ENCODE measurements at places on chromosomes 12 and 14.

DNA sequence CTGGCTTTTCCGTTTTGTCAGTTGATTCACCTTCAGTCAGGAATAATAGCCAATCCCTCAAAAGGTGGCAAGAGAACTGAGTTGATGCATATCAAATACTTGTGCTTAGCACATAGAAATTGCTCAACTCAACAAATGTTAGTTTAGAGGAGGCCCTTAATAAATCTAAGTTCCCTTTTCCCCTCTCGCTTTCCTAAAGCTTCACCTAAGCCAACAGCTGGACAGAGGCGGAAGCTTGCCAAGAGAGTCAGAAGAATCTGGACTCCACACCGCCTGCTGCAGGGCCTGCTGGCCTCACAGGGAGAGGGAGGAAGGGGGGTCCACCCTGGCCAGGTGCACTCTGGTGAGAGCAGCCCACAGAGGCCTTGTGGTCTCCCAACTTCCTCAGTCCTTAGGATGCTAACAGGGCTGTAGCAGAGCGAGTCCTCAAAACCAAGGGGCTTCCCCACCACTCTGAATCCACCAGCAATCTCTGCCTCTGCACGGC, 213.1 kb downstream of the CHST11 start:
- H3K4me1 ChIP-seq, result no peaks in the 10 kb centered on the region
- H3K27ac ChIP-seq, result no peak overlapping the region
- no peak overlapping the region for H3K4me3 ChIP-seq
- no peak for DNase-seq

DNA sequence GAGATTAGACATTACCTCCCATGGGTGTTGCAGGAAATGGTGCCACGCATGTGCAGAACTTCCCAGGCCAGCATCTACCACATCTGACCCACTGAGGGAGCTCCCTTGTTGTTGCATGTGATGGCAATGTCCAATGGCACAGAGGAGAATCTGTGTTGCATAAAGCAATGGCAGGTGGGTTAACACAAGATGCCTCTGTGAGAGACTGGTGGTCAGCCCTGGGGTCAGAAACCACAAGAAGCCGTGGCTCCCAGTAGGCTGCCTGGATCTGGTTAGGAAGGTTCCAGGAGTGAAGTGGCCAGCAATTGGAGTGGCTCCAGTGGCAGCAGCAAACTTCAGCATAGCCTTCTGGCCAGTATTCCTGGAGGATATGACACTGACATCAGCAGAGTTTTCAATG, 65.9 kb upstream of the HMGA2 start:
- no peaks in the 10 kb centered on the region for H3K27me3 ChIP-seq
- H3K27ac ChIP-seq, result no peak overlapping the region
- H3K36me3 ChIP-seq, result no peaks in the 10 kb centered on the region
- DNase-seq, result no peak

DNA sequence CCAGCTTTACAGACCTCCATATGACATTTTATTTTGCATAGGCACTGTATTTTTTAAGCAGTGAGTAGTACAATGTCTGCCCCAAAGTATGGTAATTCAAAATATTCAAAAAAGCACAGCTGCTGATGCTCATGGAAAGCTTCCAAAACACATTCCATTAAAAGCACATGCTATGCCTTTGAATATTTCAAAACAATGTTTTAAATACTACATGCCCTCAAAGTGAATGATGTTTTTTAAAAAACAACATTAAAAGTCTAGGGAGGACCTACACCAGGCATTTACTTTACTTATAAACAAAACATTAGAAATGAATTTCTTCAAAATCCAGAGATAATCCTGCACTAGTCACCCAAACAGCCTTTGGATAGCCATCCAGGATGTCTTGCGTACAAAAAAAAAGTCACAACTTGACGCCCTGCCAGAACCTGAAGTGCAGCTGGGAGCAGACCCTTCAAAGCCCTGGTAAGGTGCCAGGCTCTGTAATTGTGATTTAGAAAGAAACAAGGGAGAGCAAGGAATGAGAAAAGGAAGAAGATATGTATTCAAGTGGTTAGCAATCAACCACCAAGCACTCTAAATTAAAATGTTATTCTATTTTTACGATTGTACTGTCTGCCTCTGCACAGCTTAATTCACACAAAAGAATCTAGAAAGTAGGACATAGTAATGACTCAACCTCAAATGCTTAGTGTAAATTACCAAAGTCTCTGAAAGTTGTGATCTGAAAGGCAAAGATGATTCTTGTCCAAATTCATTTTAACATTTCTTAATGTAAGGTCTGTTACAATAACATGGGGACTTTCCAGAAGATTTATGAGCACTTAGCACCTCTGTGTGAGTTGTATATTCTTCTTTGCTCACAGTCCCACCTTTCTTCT, 31.9 kb downstream of the CEP83 start:
- peaks cover 8% of the 10 kb centered on the region for H3K4me1 ChIP-seq
- DNase-seq, result no peak
- H3K27ac ChIP-seq, result no peak overlapping the region
- no peaks in the 10 kb centered on the region for H3K27me3 ChIP-seq

GRCh38 chr12:40253936-40254335, 29.1 kb downstream of the LRRK2 start:
- H3K27me3 ChIP-seq, result no peaks in the 10 kb centered on the region
- no peak overlapping the region for H3K4me3 ChIP-seq
- no peaks in the 10 kb centered on the region for H3K36me3 ChIP-seq
- no peak for DNase-seq
- H3K4me1 ChIP-seq, result no peaks in the 10 kb centered on the region

DNA sequence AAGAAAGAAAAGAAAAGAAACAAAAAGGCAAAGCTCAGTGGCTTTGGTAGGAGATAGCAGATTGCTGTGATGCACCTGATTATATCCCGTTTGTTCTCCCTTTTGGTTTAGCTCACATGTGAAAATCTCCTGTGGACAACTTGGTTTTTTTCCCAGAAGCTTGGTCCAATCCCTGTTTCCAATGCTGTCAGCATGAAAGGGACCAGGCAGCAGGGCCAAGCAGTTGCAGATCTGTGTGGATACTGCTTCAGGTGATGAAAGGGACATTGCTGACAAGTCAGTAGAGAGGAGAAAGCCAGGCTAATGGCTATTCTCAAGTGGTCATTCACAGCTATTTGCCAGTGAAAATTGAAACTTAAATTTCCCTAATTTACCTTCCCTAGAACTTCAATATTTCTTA, 18.8 kb upstream of the SLCO1A2 start:
- no peaks in the 10 kb centered on the region for H3K27me3 ChIP-seq
- no peak overlapping the region for H3K27ac ChIP-seq
- no peak overlapping the region for H3K4me3 ChIP-seq
- no peaks in the 10 kb centered on the region for H3K4me1 ChIP-seq

DNA sequence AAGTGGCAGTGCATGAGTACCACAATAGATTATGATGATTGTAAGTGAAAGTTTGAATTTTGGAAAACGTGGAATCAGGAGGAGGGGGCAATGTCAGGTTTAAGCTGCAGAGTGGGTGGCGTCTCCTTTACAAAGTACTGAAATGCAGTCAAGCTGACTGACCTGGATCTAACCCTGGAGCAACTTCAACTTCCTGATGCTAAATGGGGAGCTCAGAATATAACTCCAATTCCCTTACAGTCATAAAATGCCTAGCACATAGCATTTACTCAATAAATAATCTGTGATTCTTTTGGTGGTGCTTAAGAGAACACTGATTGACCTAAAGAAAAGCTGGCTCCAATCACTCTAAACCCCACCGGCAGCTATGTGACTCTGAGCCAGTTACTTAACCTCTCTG, 38.5 kb downstream of the CCDC60 start:
- no peak overlapping the region for H3K27ac ChIP-seq
- H3K4me1 ChIP-seq, result no peaks in the 10 kb centered on the region
- no peak overlapping the region for H3K4me3 ChIP-seq
- H3K36me3 ChIP-seq, result no peaks in the 10 kb centered on the region

GRCh38 chr12:85920324-85920947, 46.3 kb downstream of the NTS start:
- peak; percentile 57 for DNase-seq
- no peaks in the 10 kb centered on the region for H3K36me3 ChIP-seq
- no peaks in the 10 kb centered on the region for H3K4me1 ChIP-seq
- H3K27me3 ChIP-seq, result no peaks in the 10 kb centered on the region

DNA sequence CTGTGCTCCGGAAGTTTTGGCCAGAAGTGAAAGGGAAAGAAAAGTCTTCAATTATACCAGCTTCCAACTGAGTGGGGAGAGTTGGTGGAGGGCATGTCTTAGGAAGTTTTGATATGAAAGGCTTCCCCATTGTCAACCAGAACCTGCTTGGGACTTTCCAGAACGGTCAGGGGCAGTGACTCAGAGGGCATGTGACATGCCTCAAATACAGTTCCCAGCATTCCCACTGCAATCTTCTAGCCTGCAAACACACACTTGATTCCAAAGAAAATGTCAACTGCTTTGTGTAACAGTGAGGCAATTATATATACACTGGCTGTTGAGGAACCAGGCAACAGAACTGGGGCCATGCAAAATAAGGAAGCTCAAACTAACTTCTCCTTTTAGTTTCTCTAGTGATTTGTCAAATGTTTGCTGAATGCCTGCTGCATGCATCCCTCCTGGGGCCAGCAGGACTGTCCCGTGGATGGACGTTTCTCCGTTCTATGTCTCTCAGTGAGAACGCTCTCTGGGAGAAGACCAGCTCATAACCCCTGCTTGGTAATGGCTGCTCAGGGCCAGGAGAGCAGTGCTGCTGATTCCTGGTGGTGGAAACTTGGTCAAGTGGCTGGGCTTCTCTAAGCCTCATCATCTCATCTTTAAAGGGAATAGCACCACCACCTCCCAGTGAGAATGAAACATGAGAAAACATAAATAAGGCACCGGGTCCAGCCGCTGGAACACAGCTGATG, 18.3 kb downstream of the SLC25A47 start:
- H3K27ac ChIP-seq, result peak overlapping the region; percentile 79
- no peak overlapping the region for H3K4me3 ChIP-seq
- no peaks in the 10 kb centered on the region for H3K4me1 ChIP-seq
- no peaks in the 10 kb centered on the region for H3K27me3 ChIP-seq
- DNase-seq, result peak; percentile 31

GRCh38 chr14:96125536-96125935, 79.1 kb upstream of the BDKRB2 start:
- no peaks in the 10 kb centered on the region for H3K4me1 ChIP-seq
- no peaks in the 10 kb centered on the region for H3K27me3 ChIP-seq
- peak; percentile 22 for DNase-seq
- no peak overlapping the region for H3K4me3 ChIP-seq
- no peak overlapping the region for H3K27ac ChIP-seq

DNA sequence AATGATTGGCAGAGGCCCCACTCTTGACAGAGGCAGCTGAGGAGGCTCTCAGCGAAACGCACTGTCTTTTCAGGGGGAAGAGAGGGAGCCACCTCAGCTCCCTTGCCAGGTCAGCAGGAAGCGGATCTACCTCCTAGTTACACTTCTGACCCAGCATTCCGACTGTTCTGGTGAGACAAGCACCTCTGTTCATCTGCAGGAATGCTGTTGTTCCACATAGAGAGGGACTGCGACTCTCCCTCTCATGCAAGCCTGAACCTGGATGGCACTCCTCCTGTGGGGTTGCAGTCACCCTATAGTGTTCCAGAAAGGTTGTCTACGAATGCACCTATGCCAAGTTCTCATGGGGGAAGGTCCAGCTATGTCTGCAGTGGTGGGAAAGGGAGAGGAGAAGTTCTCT, 37.1 kb upstream of the AEBP2 start:
- no peaks in the 10 kb centered on the region for H3K36me3 ChIP-seq
- no peaks in the 10 kb centered on the region for H3K4me1 ChIP-seq
- H3K4me3 ChIP-seq, result no peak overlapping the region

Measured in kidney (tissue), 22 donors.